Stimulated activated CD4-positive, alpha-beta T cell treated with anti-CD3 and anti-CD28 coated beads, TNF-alpha, amount 100 ng/mL, for 1 hour (primary cell): ENCODE measurements at places on chromosomes 3 and 15.

GRCh38 chr15:42619656-42620371 lies 44.4 kb downstream of the STARD9 start:
- no peak for DNase-seq

- no peak for DNase-seq
Measured at GRCh38 chr15:29822100-29822683, at the start of gene TJP1. TSS of gene TJP1 (minus strand) at chr15:29822468. CDS start at chr15:29822028, 440 bp downstream.

- no peak for DNase-seq
Measured at GRCh38 chr3:9397906-9398699, 688 bp downstream of the SETD5 start.

- DNase-seq, result no peak
Measured at GRCh38 chr3:11084677-11085076, 69.6 kb upstream of the HRH1 start.

DNA sequence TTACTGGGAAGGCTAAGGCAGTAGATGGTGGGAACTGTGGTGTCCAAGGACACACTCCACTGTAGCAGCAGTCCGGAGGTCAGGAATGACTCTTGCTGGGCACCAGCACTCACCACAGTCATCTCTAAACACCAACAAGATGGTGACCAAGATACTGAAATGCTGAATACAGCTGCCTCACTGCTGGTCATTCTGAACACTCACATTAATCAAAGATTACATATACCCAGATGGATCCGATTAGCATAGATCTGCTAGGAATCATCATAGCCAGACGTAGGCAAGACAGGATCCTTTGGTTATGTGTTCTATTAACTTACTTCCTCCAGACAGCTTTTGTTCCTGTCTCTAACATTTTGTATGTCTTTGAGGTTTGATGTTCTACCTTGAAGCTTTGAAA lies 134.9 kb upstream of the BFSP2 start:
- no peak for DNase-seq

GRCh38 chr3:61541694-61542093 lies 19.7 kb upstream of the PTPRG start:
- no peak for DNase-seq
